ENCODE measurements at places on chromosomes 6 and 20.

DNA sequence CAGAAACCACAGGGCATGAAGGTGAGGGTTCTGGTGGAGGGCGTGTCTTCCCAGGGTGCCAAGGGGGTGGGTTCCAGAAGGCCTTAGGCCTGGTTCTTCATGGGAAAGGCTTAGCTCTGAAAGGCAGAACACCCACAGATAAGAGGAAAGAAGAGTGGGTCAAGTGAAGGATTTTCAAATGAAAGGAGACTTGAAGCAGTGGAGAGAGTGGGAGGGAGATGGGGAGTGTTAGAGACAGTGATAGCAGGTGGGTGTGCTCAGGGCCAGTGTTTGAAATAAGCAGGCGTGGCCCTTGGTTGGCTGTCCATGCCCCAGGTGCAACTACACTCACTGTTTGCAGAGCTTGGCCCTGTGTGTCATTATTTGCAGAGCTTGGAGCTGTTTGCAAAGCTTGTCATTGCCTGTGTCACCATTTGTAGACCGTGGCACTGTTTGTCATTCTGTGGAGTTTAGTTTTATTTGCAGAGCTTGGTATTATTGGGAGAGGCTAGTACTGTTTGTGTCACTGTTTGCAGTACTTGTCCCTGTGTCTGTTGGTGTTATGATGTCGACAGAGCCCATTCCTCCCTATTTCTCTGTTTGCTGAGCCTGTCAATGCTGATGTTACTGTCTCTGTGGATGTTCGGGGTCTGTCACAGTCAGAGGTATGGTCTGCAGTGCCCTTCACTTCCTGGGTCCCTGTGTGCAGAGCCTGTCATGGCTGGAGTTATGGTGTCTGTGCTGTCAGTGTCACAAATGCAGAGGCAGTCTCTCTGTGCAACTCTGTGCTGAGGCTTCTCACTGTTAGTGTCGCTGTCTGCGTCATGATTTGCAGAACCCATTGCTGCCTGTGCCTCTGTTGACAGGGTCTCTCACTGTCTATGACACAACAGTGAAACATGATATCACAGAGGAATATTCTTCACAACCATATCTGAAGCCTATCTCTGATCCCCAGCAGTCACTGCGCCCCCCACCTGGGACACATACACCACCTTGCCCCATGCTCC, 127.7 kb upstream of the LRFN2 start:
- peak; percentile 83 for DNase-seq

DNA sequence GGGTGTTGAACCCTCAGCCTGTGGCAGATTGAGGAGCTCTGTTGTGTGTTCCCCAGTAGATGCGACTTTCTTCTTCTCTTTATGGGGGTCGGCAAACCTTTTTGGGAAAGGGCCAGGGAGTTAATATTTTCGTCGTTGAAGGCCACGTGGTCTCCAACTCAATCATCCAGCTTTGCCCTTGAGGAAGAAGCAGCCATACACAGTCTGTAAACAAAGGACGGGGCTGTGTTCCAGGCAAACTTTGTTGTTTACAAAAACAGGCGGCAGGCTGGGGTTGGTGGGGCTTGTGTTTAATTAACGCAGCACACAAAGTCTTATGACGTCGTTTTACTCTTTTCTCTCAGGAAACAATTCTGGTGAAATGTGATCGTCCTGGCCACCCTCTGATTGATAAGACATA, 20.2 kb downstream of the KIF25 start:
- no peak for DNase-seq

- no peak for DNase-seq
Measured at GRCh38 chr20:62645613-62646012, 3.3 kb downstream of the SLCO4A1 start.

GRCh38 chr20:34365765-34366213, 2.7 kb downstream of the ITCH start:
- no peak for DNase-seq

GRCh38 chr6:11748591-11749210, 29.9 kb downstream of the ADTRP start:
- no peak for DNase-seq

DNA sequence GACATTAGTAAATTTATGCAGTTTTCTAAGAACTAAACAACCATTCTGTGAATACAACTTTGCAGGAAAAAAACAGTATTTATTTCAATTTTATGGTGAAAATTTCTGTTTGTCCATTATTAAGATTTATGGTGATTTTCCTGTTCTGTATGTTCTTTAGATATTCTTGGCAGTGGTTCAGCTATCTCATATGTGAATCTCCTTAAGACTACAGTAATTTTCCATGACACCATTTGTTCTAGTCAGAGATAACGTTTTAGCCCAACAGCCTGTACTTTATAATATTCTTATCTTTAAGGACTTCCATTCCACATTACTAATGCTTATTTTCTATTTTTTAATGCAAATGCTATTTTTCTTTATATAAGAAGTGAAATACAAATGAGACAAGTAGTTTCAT, 504.0 kb downstream of the RFPL4B start:
- DNase-seq: no peak

DNA sequence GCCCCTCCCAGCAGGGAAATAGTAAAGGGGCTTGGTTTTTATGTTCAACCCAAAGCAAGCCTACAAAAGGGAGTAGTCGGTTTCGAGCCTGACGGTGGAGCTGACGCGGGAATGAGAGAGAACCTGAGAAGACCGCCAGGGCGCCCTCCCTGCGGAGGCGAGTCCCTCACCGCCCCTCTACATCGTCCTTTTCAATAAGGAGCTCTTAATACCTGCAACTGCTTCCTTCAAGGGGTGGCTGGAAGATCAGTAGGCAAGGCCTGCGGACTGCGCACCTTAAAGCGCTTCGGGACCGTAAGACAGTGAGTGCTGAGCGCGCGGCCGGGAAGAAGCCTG, 709 bp upstream of the ZNF76 start:
- DNase-seq: no peak

GRCh38 chr6:43860285-43860684, 90.3 kb downstream of the VEGFA start:
- DNase-seq: no peak

DNA sequence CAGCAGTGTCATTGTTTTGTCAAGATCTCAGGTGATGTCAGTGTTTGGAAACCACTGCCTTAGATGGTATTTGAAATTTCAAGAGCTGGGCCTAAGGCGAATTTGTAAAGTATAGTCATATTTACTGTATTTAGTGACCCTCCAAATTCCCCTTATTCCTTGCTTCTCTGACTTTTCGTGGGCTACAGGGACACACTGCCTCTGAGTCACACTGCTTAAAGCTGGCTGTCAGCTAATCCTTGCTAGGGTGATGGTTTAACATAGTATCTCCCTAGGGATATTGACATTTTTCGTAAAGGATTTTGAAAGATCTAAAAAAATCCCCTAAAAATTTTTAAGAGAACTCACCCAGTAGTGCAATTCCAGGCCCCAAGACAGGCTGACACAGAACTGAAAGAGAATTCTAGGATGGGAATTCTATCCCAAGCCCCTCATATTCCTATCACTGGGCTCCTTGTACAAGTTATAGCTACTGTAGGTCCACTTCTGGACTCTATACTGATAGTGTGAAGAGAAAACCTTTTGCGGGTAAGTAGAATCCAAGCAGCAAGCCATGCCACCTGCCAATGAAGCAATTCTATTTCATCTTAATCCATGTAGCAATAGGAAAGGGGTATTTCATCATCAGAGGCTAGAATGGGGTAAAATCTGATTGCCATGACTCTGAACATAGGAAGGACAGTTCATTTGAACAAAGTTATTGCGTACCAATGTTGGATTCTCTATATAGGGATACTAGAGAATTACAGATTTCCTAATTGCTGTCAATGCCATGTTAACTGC, 4.3 kb downstream of the BMP6 start:
- peak; percentile 10 for DNase-seq

GRCh38 chr20:63751471-63752271, 12.1 kb downstream of the SLC2A4RG start:
- no peak for DNase-seq

GRCh38 chr20:26214991-26215390, 518.3 kb upstream of the ZNF337 start:
- DNase-seq: no peak

- no peak for DNase-seq
Measured at GRCh38 chr6:86153521-86153920, 510.8 kb upstream of the SYNCRIP start.

GRCh38 chr6:139600919-139601475, 226.5 kb upstream of the CITED2 start:
- DNase-seq: no peak

DNA sequence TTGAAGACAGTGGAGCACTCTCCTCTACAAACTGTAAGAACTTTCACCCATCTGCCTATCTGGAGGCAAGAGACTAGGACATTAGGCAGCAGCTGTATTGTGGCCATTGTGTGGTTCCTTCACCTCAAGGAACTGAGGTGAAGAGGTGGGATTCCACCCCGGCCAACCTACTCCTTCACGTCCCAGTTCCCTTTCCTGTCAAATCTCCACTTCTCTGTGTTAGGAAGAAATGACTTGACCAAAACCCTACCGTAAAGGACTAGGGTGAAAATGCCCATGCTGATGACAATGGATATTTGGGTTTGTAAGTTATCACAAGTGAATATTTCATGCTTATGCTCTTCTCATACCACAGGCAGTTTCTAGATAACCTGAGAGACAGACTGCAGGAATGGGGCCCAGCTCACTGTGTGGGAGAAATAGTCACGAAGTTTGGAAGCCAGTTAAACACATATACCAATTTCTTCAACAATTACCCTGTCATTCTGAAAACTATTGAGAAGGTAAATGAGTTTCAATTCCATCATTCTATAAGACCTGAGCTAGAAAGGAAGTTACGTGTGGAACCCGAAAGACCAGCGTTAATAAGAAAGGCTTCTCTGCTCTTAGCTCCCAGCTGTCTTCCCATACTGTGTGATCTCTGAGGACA, 86.6 kb downstream of the ECT2L start:
- DNase-seq: no peak

DNA sequence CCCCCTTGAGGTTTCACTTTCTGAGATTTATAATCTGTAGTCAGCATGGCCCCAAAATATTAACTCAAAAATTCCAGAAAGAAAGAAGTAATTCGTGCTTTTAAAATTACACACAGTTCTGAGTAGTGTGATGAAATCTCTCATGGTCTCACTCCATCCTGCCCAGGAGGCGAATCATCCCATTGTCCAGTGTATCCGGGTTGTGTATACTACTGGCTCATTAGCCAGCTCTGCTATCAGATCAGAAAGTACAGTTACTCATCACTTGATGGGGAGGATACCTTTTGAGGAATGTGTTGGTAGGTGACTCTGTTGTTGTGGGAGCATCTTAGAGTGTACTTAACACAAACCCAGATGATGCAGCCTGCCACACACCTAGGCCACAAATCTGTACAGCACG, 65.2 kb downstream of the CDC5L start:
- peak; percentile 88 for DNase-seq

GRCh38 chr6:90230548-90231215, 66.0 kb downstream of the BACH2 start:
- no peak for DNase-seq

DNA sequence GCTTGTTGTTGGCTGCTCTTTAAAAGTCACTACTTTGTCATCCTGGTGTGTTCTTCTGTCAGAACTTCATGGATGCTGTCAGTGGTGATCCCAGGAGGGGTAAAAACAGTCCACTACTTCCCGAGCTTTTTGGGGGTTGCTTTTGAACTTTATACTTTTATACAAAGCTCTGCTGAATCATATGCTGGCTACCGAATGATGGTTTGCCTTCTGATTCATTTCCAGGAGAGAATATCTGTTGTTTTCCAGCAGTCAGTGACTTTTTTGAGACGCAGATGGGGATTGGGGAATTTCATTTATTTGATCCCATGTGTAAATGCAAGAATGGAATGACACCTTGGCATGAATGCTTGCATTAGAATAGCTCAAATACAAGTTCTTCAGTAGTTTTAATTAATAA, 32.7 kb upstream of the COL10A1 start:
- DNase-seq: no peak

DNA sequence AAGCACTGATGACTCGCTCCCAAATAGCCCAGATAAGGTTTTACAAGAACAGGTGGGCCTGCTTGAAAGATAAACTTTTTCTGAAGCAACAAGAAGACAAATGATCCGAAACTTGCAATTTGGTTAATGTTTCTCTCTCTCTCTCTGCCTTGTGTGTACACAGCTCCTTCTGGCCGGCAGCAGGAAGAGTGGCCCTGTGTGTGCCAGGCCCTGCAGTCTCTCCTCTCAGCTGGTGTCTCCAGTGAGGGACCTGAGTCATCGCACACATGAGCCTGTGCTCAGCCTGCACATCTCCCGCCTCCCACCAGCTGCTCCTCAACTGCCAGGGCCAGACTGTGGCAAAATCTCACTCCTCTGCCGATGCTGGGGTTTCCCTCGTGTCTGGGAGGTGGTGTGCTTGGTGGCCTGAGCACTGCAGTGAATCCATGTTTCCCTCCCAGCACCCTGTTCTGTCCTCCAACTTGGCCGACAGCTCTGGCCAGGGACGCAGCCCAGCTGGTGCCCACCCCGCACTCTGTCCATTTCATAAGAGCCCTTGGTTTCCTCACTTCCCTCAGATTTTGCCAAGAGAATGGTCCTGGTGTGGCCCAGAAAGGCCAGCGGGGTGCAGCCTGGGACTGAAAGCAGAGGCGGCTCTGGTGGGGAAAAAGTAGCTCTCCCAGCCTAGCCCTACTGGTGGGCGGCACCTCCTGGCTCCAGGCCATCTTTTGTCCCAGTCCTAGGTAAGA, 49.4 kb downstream of the ERMARD start:
- DNase-seq: peak; percentile 64

DNA sequence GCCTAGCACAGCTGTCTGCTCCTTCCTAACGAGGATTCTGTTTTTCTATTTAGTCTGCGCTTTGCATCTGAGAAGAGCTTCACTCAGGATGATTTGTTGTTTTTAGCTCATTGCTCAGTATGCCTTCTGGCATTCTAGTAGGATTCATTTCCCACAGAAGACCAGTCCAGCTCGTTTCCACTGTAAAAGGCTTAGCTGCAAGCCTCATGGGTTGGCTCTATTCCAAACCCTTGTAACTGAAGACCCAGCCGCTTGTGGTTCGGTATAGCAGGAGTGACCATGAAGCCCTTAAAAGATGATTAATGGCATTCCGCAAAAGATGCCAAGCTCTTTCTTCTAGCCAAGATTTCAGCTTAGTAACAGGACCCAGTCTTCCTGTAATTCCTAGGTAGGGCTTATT, 7.2 kb downstream of the ADGRF1 start:
- DNase-seq: peak; percentile 99

GRCh38 chr6:145469021-145469420, 266.3 kb downstream of the EPM2A start:
- no peak for DNase-seq

GRCh38 chr20:41098703-41099250, 38.6 kb upstream of the PLCG1 start:
- DNase-seq: no peak

Data from PC-3 (cell line).